ENCODE measurements at places on chromosomes 7 and 10.

DNA sequence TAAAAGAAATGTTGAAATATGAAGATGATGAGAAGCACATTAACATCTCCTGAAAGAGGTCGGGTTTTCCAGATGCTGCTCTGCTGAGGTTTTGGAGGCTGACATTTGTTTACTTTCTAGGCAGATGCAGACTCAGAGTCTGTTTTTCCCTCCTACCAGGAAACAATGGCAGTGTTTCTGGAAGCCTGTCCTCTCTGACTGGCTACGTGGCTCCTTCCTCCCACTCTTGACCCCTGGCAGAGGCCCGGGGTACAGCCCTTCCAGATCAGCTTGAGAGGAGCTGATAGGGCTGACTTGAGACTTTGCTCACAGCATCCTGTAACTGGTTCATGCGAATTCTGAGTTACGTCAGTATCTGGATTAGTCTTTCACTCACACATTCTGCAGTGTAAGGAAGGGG lies 41.1 kb upstream of the IL15RA start:
- no peak for DNase-seq

DNA sequence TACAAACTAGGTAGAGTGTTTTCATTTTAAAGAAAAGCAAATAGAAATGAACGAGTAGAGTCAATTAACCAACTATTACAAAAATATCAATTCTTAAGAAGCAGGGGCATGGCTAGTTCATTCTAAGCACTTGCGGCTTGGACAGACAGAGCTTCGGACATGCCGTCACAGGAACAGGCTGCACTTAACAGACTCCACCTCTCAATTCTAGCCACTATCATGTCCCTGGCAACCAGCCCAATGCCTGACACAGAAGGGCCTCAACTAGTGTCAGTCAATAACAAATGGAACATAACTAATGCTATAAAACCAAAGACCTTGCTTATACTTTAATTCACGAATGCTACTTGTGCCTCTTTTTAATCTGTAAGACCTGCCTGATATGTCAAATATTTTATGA lies 74.4 kb downstream of the TPK1 start:
- no peak for DNase-seq

- DNase-seq = no peak
Observed at GRCh38 chr10:129727071-129727470, 237.0 kb downstream of the EBF3 start.

GRCh38 chr7:43148161-43148731 lies 35.8 kb downstream of the HECW1 start:
- DNase-seq = no peak

DNA sequence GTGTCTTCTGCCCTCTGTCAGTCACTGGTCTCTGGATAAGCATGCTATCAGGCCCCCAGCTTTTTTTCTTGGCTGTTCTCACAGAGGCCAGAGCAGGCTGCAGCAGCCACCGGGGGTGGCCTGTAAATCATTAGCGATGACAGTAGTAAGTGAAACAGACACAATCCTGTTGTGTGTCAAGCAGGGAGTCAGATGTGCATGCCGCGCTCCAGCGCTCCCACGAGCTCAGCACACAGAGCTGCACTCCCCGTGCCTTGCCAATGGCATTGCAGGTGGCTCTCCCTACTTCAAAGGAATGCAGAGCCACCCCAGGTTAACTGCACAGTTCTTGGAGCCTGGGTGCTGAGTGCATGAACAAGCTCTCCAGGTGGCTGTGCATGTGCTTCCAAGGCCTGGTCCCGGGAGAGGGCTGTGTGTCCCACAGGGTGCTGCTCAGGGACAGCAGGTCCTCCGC lies 226.1 kb downstream of the GLRX3 start:
- no peak for DNase-seq

- no peak for DNase-seq
Observed at GRCh38 chr10:71323407-71323806, 4.3 kb downstream of the SLC29A3 start.

- no peak for DNase-seq
Observed at GRCh38 chr10:118698421-118698820, 56.3 kb downstream of the CACUL1 start.

DNA sequence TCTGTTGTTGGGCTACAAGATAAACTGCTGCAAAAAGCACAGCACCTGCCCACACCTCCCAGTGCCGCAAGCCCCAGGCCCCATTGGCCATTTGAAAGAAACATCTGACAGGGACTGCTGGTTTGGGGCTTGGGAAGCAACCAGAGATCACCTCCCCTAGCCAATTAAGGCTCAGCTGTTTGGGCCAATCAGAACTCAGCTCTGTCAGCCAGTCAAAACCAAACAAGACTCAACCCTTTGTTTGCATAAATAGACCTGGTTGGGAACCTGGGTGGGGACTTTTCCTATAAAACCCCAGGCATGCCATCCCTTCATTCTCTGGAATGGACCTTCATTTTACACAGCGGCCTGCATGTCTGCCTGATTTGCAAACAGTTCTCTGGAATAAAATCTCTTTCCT lies 17.2 kb upstream of the NME8 start:
- DNase-seq = no peak

- DNase-seq = no peak
Observed at GRCh38 chr10:6722616-6723004, 142.5 kb upstream of the PRKCQ start.

DNA sequence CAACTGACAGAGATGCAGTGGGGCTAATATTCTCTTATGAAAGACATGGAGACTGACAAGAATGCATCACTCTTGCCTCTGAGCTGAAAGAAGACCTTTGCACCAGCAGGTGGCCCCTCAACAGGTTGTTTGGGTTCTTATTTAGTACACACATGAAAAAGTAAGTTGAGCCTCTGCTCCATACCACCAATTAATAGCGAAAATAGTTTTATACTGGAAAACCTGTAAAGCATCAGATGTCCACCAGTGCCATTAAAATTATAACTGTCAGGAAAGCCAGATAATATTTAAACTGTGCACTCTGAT lies 26.3 kb upstream of the FAM13C start:
- DNase-seq = no peak

DNA sequence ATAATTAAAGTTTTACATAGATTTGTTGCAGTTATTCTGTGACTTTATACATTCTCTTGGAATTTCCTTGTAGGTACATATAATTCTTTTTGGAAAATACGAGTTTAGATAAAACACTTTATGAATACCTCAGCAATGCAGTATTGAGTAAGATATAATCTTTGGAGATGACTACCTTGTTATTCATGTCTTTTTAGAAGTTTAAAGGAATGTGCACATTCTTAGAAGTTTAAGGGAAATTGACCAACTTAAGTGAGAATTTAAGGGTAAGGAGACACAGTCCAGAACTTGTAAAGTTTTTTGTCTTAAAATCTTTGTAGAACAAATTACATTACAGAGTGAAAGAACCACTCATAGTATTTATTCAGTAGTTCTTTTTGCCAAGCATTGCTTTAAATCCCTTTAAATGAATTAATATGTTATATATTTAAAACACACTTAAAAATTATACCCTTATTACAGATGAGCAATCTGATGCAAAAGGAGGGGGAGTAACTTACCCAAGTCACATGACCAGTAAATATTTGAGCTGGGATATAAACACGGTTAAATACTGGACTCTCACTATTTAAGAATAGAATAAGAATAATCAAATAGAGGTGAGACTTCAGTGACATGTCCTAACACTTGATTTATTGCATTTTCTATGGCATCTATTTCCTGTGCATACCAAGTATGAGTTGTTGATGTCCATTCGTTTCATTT lies 139.5 kb upstream of the FERD3L start:
- no peak for DNase-seq

DNA sequence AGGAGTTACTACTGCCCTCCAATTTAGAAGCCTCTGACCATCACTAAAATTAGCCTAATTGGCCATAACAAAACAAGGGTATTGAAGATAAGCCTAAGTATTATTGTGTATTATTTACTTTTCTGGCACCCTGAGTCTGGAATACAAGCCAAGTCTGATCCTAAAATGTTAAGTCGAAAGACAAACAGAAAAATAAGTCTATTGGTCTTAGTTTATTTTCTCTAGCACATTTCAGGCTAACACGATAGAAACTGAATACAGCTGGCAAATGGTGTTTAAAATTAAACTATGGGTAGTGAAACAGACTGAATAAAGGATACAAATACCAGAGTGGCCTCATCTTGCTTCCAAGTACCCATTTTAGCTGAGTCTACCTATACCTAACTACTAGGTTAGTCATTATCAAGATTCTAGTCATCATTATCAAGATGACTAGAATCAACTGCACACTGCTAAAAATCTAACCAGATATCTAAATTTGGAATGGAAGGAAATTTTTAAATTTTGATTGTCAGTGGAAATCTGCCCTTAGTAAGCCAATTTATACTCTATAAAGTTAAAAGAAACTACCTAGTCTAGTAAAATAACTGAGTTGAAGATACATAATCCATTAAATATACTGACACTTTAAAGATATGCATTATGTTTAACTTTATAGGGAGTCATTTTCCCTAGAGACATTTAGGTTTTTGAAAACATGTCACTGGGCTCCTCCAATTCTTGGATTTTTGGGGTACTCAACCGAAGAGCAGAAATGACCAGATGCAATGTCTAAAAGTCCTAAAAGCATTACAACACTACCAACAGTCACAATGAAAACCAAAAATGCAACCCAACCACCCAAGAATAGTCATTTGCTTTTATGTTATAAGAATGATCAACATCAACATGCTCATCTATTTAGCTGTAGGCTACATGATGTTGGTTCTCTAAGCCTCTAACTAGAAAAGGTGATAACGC lies 80.9 kb downstream of the NT5C2 start:
- DNase-seq = no peak

- DNase-seq = no peak
Observed at GRCh38 chr10:96271016-96271815, at the start of gene BLNK. Gene BLNK (minus strand): TSS chr10:96271569. CDS start chr10:96271398, 171 bp downstream.

- DNase-seq = no peak
Observed at GRCh38 chr7:26937306-26937705, 72.9 kb upstream of the SKAP2 start.

GRCh38 chr10:30894221-30894620 lies 137.4 kb downstream of the ZNF438 start:
- DNase-seq = no peak

DNA sequence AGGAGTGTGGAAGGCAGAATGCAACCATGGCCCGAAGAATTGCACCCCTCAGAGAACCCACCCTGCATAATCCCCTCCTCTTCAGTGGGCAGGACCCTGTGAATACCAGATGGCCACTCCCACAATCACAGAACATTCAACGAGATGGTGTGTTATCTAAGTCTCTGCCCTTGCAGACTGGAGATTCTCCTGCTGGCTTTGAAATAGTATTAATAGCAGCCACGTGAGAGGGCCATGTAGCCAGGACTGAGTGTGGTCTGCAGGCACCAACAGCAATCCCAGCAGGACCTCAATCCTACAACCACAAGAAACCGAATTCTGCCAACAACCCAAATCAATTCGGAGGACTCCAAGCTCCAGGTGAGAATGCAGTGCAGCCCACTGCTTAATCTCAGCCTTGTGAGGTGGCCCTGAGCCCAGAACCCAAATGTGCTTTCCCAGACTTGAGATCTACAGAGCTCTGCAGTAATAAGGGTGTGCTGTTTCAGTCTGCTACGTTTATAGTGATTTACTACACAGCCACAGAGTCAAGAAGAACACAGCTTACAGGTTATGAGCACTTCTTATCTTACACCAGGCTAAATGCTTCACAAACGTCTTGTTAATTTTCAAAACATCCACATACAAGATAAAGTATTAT lies 72.1 kb downstream of the VOPP1 start:
- no peak for DNase-seq

DNA sequence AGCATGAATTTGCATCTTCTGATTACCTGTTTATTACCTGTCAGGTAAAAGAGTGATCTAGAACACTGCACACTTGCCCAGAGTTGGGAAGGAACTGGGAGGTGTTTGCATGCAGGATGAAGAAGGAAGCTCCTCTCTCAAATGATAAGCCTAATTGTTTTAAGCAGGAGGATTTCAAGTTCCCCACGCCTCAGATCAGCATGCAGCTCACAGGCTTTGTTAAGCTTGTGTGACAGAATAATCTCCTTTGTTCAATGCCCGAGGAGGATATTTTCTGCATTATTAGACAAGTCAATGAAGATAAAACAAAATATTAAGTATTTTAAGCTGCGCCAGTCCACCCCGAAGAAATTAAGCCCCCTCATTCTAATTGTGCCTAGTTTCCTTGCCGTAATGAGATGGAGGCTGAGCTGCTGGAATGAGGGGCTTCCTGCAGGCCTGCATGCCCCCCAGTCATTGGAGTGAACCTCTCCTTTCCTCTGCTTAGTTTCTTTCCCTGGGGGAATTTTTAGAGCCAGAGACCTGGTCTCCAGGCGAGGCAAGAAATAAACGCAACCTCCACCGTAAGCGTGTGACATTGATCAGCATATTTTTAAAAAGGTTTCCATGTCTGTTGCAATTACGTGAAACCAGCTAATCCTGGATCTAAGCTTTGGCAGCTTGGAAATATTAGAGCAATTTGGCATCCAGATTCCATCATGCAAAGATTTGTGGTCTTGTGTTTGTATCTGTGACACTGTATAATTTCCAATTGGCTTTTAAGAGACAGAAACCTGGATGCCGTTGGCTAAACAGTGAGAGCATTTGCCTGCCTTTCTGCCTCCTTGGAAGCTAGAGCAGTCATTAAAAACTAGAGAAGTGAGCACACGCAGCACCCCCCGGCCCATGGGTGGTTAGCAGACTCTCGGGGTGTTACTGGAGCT lies 376.0 kb downstream of the GALNT17 start:
- DNase-seq = no peak

DNA sequence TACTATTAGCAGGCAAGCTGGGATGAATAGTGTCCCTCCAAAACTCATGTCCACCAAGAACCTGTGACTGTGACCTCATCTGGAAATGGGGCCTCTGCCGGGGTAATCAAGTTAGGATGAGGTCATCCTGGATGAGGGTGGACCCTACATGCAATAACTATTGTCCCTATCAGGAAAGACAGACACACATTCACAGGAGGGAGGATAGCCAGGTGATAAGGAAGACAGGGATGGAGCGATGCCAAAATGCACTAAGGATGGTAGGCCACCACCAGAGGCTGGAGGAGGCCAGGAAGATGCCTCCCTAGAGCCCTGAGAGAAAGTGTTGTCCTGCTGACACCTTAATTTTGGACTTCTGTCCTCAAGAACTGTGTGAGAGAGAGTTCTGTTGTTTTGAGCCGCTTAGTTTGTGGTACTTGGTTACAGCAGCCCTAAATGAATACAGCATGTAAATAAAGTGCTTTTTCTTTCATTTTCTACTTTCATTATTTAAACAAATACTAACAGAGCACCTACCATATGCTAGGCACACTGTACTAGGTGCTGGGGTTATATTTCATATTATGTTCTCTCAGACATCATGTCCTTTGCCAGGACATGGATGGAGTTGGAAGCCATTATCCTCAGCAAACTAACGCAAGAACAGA lies 111.9 kb downstream of the USP6NL start:
- DNase-seq = no peak

All from endothelial cell (in vitro differentiated cells).